Stimulated activated CD4-positive, alpha-beta T cell treated with anti-CD3 and anti-CD28 coated beads, Interleukin-4, amount 100 ng/mL, for 4 hours (primary cell): ENCODE measurements at places on chromosomes 5 and 9.

DNA sequence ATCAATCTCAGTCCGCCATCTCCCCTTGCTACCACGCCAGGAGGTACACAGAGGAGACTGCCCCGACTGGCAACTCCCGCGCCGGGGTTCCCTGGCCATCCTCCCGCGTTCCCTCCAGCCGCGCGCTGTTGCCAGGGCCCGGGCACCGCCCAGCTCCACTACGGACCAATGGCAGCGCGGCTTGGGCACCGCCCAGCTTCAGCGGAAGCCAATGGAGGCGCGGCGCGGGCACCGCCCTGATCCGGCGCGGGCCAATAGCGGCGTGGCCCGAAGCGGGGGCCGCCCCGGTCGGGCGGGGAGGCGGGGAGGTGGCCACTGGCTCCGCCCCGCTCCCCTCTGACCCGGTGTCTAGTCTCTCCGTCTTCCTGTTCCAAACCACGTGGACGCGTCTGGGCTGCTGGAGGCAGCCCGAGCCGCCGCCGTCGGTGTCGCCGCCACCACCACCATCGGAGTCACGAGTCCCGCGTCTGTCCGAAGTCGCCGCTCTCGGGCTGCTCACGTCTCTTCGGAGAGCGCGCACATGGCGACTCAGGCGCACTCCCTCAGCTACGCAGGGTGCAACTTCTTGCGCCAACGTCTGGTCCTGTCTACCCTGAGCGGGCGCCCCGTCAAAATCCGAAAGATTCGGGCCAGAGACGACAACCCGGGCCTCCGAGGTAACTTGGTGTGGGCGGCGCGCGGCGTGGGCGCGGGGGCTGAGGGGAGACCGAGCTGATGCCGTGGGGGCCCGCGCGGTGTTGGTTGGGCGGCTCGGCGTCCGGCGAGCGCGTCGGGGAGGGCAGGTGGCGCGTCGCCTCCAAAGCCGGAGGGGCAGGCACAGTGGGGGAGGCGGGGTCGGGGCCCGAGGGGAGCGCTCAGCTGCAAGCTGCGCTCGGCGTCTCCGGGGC is at the start of gene RCL1:
Gene RCL1, plus strand, starts transcription at position 373 of the 887 bp plus-strand sequence. Its CDS starts 148 bp downstream, at position 521.
- DNase-seq: peak; percentile 95

- no peak for DNase-seq
These were observed 37.5 kb downstream of the ZNF618 start for GRCh38 chr9:113913426-113914195.

DNA sequence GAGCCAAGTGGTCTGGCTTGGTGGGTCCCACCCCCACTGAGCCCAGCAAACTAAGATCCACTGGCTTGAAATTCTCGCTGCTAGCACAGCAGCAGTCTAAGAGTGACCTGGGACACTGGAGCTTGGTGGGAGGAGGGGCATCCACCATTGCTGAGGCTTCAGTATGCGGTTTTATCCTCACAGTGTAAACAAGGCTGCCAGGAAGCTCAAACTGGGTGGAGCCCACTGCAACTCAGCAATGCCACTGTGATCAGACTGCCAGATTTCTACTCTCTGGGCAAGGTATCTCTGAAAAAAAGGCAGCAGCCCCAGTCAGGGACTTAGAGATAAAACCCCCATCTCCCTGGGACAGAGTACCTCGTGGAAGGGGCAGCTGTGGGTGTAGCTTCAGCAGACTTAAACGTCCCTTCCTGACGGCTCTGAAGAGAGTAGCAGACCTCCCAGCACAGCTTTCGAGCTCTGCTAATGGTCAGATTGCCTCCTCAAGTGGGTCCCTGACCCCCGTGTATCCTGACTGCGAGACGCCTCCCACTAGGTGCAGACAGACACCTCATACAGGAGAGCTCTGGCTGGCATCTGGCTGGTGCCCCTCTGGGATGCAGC is 18.2 kb upstream of the STK32A start:
- no peak for DNase-seq

GRCh38 chr5:93279296-93279963 is 301.6 kb downstream of the NR2F1-AS1 start:
- DNase-seq: no peak

GRCh38 chr5:18553269-18553668 is 919.0 kb downstream of the TAF11L14 start:
- DNase-seq: no peak

- DNase-seq: no peak
These were observed 152.5 kb downstream of the PPP2R2B start for GRCh38 chr5:146726020-146726419.

DNA sequence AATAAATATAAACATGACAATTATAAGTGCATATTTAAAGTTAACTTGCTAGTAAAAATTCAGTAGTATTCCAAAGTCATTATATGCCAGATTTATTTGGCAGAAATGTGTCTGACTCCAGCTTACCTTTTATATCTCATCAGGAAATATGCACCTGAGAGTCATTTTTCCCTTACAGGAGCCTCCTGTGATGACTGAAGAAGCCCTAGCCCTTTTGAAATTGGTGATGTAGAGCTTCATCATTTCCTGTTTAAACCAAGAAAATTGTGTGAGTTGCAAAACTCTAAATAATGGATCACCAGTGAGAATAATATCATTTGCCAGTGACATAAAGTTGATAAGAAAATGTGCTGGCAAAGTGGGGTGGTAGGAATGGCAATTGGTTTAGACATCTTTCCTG is 42.1 kb upstream of the CTNND2 start:
- DNase-seq: no peak

- DNase-seq: no peak
These were observed 587.0 kb upstream of the ADAMTS16 start for GRCh38 chr5:4553130-4553529.

- DNase-seq: no peak
These were observed 21.7 kb downstream of the TMEM171 start for GRCh38 chr5:73142035-73142434.

GRCh38 chr9:99039505-99040182 is 65.3 kb upstream of the TGFBR1 start:
- no peak for DNase-seq

GRCh38 chr9:134778156-134778555 is 102.5 kb upstream of the FCN2 start:
- DNase-seq: no peak

DNA sequence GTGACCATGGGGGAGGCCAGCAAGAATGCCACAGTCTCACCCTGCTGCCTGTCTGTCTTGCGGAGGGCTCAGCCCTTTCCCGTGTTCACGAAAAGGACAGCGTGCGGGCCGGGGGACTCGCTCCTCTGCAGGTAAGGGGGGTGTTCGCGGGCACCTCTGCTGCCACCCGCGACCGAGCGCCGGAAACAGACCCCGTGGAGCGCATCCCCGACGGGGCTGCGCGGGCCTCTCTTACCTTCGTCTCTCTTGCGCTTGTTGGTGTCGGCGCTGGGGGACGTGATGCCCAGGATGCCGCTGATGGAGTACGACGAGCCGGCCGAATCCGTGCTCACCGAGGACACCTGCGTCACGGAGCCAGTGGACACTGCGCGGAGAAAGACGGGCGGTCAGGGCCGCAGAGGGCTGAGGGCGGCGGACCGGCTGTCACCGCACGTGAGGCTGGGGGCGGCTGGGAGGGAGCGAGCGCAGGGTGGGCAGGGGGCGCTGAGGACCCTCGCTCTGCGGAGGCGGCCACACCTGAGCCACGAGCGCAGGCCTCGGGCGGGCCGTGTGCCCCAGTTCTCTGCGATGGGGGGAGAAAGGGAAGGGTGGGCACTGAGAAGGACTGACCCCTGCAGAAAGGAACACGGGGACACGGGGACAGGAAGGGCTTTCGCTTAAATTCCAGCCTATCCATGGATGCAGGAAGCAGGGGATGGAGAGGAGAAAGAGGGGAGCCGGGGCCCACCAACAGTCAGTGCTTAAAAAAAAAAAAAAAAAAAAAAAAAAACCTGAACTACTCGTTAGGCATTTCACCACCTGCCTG is 31.5 kb downstream of the PAX5 start:
- DNase-seq: no peak

GRCh38 chr9:16150501-16150900 is 597.7 kb downstream of the CCDC171 start:
- DNase-seq: no peak

- DNase-seq: no peak
These were observed 76.0 kb downstream of the ERBIN start for GRCh38 chr5:66002415-66002814.

DNA sequence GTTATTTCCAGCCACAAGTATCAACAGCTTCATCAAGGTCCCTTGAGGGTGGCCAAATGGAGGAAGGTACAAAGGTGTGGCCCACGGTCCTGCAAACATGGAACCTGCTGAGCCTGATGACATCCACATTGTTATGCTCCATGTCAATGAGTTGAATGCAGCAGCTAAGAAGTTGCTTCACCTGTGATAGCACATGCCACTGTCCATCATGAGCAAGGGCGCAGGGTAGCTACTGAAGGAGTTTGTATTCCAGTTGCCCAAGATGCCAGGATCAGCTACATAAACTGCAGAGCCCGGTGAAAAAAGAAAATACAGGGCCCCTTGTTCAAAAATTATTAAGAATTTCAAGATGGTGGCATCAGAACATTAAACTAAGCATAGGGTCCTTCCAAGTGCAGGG is 24.2 kb downstream of the LSM11 start:
- DNase-seq: no peak

DNA sequence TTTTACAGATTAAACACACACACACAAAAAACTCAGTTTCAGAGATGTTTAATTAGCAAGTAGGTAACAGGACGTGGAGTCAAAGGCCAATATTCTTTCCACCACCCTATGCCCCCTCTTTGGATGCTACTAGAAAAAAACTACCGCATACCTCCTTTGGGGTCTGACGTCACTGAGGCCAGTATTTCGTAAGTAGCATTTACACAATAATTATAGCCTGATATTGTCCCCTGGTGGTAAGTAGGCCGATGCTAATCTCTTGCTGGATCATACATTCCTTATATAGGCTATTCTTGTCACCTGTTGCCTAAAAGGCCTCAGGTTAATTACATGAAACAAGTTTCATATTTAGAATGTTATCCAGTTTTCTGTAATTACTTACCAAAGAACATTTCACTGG is 21.0 kb upstream of the SMARCA2 start:
- no peak for DNase-seq

DNA sequence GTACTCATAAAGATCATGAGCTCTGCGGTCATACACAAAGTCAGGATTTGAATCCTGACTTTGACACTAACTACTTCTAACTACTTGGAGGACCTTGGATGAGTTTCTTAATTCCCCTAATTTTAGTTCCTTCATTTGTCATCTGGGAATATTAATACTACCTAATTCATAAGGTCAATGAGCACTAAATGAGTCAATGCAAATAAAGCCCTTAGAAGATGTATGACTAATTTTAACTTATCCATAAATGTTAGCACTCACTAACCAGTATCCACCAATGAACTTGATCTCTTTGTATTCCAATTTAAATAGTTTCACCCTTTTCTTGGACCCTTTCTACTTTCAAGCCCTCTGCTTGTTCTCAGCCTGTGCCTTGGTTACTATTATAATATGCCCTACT is 1106.4 kb downstream of the CDH18 start:
- DNase-seq: no peak

- no peak for DNase-seq
These were observed 31.6 kb upstream of the ACOT12 start for GRCh38 chr5:81425569-81425968.

GRCh38 chr9:114925672-114926071 is 4.7 kb downstream of the TNFSF8 start:
- no peak for DNase-seq

DNA sequence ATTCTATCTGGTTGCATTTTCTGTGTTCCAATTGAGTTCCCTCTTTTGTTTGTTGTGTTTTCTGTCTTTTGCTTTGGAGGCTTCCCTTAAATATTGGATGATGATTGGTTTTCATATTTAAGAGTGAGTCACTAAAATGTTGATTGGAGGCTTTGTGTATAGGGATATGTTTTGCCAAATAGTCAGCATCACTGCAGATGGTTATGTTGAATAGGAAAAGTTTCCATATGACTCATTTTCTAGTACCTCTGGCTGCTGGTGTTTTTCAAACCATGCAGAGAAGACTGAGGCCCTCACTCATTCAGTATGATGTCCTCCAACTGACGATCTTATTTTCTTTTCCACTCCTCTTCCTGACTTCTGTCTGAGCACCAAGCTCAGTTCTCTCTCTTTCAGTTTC is 1290.0 kb downstream of the EFNA5 start:
- DNase-seq: no peak

DNA sequence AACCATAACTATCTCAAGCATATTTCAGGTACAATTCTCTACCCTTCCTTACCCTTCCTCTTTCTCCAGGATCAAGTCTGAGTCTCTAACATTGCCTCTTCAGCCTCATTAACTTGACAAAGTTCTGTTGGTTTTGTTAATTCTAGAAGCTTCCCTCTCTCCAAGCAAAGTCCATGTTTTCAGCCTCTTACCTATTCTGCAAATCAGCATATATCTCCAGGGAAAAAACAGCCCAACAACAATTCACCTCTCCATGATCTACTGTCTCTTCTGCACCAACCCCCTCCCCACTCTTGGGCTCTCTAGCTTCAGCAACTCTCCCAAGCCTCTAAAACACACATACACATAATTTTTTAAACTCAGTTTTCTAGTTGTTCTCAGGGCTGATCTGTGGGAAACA is 72.2 kb downstream of the LIX1 start:
- no peak for DNase-seq

- no peak for DNase-seq
These were observed 957.3 kb downstream of the CDH12 start for GRCh38 chr5:21895766-21896350.

DNA sequence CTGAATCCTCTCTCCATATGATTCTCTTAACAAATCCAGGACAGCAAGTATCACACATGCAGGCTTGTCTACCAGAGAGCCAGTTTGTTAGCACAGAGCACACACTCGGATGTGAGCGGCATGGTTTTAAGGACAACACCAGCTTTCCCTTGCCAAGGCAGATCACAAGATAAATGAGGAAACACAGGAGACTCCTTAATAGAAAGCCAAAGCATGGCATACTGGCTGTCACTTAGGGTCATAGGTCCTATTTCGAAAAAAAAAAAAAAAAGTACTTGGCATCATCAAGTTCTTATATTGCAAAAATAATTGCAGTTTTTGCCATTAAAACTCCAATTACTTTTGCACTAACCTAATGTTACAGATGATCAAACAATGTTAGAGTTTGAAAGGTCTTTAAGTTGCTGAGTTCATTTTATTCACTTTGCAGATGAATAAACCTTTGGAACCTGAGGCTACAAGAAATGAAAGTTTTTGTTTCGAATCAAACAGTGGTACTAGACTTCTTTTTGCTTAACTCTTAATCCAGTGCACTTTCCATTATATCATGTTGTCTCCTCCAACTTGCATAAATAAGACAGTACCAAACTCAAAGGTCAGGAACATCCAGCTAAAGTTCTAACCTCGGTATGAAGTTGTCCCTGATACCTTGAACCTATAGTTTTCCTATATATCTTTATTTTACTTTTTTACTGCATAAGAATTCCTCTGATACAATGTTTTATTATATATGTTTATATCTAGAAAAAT is 138.5 kb downstream of the MPDZ start:
- no peak for DNase-seq
